A549 treated with DMSO at 1 μM for 4 hours (cell line): ENCODE measurements at places on chromosomes 13 and 19. TPM values are rescaled to one million over a fixed set of nuclear protein-coding genes. Genes with fewer than 3 reads are reported as not detected.

Gene GPR108
- total RNA-seq = 31.9 to 42.4 TPM (median 41.7 TPM) in 5 replicates

Gene CCDC169
- total RNA-seq = 0.18 to 1.3 TPM (median 0.37 TPM) in 5 replicates

Gene LILRB5
- 0.02 TPM in 1 of 5 replicates, not detected in the others for total RNA-seq

Gene APOC4
- not detected in 5 replicates for total RNA-seq

Gene ADGRE2
- 0.42 to 0.76 TPM (median 0.59 TPM) in 5 replicates for total RNA-seq

Gene TBXA2R
- total RNA-seq = 0.59 to 1.1 TPM (median 0.65 TPM) in 5 replicates

Gene C19orf33
- total RNA-seq = 635 to 743 TPM (median 686 TPM) in 5 replicates
